ENCODE measurements at places on chromosomes 7 and 10. TPM values are rescaled to one million over a fixed set of nuclear protein-coding genes. Genes with fewer than 3 reads are reported as not detected.

DNA sequence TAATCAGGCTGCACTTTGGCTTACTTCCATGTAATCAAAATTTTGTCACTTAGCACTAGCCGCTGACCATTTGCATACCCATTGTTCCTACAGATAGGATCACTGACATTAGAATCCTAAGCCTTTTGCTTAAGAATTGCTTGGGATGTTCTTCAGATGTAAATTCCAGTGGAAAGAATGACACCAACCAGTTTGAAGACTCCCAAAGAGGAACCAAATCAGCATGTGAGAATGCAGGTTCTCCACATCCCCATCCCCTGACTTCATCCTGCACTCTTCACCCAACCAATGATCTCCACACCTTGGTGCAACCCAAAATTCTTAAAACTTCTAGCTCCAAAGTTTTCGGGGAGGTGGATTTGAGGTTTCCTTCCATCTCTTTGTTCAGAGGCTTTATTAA lies 345.6 kb downstream of the GPAM start:
- DNase-seq: no peak

DNA sequence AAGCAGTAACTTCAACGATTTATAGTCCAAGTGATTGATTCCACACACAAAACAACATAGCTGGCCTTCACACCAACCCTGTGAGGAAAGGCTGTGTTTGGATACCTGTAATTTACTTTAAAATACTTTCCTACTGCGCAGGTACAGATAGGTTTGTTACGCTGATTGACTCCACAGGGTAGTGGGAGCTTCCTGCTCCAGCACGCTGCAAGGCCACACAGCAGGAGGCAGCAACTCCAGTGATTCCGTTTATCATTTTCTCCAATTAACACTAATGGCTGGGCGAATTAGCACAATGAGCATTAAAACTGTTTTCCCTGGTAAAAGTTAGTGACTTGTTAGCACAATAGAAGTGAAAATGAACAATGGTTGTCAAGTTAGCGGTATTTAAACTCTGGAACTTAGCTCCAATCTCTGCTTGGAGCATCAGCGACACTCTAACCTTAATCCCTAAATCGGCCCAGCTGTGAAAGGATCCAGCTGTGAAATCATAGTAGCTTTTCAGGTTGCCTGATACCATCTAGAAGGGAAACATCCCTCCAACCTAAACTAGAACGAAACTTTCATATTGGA lies 959 bp downstream of the DCLRE1C start:
- DNase-seq: no peak

- no peak for DNase-seq
Measured at GRCh38 chr10:69684981-69685353, 54.9 kb downstream of the FAM241B start.

GRCh38 chr7:55086413-55087201 lies 67.8 kb downstream of the EGFR start:
- DNase-seq: no peak

DNA sequence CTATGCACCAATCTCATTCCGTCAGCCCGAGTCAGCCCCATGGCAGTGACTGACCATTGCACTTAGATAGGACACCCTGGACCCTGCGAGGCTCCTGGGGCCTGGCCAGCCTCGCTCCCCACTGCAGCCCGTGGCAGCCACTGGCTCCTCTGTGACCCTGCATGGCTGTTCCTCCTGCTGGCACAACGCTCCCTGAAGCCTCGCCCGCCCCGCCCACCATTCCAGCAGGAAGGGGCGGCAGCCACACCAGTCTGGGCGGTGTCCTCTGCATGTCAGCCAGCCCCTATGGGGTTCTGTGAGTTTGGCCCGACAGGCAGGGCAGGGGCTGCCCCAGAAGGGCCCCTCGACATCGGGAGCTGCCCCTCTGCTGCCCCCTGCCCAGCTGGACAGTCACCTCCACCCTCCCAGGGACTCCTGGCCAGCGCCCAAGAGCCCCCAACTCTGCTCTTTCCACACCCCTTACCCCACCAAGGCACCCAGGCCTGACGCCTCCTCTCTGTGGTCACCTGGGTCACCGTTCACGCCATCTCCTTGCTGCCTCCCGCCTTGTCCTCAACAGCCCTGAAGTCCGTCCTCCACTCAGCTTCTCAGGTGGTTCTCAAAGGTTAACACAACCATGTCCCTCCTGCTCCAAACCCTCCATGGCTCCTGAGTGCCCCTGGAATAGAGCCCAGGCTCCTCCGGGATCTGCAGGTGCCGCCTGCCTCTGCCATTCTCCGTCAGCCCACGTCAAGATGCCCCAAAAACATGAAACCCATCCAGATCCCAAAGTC lies 103.5 kb downstream of the MICALL2 start:
- no peak for DNase-seq

GRCh38 chr10:111475720-111476119 lies 398.9 kb downstream of the ADRA2A start:
- DNase-seq: no peak

DNA sequence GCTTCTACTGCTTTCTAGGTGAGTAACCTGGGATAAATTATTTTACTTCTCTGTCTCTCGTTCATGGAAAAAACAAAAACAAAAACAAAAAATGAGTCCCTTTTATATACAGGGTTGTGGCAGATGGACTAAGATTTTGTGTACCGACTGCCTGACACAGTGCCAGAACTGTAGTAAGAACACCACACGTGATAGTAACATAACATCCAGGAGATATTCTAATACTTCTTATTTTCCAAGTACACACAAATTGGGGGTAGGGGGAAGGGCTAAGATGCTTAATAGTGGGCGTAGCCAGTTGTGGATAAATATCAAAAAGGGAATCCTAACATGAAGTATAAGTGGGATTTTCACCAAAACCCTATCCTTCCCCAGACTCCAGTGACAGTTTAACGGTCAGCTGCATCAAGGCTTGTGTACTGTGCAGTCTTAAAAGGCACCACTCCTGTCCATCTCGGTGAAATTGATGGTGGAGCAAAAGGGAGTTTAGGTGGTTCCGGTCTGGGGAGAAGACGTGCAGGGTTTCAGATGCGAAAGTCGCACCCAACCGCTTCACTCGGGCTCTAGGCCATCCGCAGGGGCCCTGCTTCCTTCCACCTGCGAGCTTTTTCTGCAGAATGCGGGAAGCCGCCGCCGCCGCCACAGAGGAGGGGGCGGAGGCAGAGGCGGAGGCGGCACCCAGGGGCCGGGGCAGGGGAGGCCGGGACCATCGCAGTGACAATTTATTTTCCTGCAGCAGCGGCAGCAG lies at the start of gene STAMBPL1:
TSS of gene STAMBPL1 (plus strand) at position 712 of the 748 bp plus-strand sequence. CDS start 21,464 bp downstream, outside the sequence.
- no peak for DNase-seq

Gene CDH23
- polyA plus RNA-seq: 0.78 TPM

DNA sequence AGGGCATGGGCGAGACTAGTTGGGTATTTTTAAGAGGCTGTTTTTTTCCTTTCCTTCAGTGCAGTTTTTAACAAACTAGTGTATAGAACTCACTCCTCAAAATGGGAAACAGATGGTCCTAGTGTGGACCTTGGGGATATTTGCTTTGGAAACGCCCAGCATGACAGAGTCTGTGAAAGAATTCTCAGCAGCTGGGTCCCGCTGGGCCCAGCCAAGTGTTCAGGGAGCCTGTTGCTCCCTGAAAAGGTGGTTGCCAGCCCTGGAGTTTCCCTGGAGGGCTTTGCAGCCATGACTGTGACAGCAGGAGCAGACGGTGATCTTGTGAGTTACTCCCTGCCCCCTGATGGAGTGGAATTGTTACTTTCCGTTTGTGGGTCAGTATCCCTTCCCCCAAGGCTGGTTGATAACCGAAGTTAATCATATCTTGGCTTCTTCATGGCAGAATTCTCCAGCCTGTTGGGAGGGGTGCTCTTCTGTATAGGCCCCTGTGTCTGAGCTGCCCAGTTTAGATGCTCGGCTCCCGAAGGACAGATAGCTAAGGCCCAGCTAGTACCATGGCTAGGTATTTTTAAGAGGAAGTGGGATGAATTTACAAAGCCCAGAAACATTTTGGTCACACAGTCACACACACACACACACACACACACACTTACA lies 278.6 kb upstream of the HABP2 start:
- DNase-seq: no peak

- no peak for DNase-seq
Measured at GRCh38 chr7:115822380-115822779, 208.2 kb downstream of the TFEC start.
